GM06990 (cell line): ENCODE measurements at places on chromosomes 5 and 9.
A peak's percentile ranks its signal among the peaks of the same experiment; 100 is the strongest.

- no peak for DNase-seq
Measured at GRCh38 chr9:100474082-100474923, 1.4 kb downstream of the TMEFF1 start.

- DNase-seq, result no peak
Measured at GRCh38 chr5:140133514-140134167, 7.9 kb downstream of the IGIP start.

DNA sequence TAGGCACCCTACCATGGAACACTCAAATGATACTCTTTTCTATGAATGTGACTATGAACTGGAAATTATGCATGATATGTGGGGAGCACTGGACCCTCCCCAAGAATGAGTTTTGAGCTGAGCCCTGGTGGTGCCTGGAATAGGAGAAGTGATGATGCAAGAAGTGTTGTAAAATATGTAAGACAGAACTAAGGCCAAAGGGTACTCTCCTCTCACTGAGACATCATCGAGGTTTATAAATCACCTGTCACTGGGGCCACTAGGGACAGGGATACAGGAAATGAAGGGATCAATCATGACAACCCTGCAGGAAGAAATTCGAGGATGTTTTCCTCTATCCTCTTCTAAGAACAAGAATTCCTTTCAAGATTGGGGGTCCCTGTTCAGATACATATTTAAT, 45.4 kb downstream of the PCSK1 start:
- no peak for DNase-seq

DNA sequence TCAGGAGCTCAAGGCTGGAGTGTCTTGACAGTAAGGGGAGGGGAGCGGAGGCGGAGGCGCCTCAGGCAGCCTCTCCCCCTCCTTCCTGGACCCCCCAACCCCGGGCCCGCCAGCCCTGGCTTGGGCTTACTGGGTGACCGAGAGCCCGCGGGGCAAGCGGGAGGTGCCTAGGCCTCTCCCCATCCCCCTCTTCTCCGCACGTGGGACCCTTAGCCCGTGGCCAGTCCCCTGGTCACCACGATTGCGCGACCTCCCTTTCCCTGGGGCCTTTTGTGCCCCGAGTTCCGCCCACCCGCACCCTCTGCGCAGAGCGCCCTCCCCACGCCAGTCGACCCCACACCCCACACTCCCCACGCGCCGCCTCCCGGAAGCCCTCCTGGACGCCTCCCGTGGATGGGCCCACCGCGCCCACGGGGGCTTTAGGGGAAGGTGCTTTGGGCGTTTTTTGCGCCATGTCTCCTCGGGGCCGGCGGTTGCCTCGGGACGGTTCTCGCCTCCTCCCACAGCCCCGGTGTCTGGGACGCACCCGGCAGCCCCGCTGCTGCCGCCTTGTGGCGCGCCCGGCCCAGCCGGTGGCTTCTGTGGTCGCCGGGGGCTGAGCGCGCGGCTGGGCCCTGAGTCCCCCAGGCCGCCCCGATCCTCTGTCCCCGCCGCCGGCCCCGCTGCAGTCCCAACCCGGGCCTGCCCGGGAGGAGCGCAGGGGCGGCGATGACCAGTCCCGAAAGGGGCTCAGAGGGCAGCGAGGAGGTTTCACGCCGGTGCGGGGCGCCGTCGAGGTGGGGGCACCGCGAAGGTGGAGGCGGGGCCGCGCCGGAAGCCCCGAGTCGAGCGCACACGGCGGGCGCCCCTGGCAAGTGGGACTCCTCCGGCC, 3.2 kb downstream of the TOR4A start:
- DNase-seq, result no peak

GRCh38 chr5:127210042-127210441, 80.6 kb upstream of the MEGF10 start:
- no peak for DNase-seq

GRCh38 chr9:108476574-108476973, 379.2 kb downstream of the ACTL7B start:
- no peak for DNase-seq

DNA sequence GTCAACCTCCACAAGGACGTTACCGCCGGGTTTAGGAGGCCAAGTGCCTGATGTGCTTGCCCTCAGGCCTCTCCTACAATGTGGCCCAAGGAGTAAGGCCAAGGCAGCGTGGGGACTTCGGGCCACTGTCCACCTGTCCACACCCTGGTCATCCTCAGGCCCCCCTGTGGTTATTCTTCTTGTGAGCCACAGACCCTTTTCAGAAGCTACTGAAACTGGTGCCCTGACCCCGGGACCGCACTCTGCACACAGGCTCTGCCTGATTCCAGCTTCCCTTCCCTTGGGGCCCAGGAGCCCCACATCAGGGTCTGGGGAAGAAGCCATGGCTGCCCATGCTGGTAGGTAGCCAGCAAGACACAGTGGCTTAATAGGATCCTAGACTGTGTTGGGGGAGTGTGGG, 128.8 kb downstream of the OLFM1 start:
- no peak for DNase-seq

DNA sequence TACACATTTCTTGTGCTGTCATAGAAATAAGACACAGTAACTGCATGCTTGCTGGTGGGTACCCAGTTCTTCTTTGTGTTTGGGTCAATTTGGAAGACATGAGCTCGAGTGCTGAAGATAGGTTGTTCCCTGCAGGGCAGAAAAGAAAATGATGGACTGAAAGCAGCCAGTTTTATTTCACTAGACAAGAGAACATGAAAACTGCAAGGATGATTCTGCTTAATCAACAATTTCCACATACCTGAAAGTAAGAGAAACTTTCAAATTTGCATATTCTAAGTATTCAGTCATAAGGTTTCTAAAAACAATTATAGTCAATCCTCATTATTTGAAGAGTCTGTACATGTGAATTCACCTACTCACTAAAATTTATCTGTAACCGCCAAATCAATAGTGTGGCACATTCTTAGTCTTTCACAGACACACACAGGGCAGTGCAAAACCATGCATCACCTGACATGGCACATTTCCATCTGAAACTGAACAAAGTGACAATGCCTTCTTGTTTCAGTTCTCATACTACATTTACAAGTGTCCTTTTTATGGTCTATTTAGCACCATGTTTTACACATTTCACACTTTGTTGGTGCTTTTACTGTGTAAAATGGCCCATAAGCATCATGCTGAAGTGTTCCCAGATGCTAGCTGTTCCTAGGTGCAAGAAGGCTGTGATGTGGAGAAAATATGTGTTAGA, 56.9 kb downstream of the HOMER1 start:
- DNase-seq, result peak; percentile 28

GRCh38 chr9:94056442-94056974, 27.8 kb upstream of the PTPDC1 start:
- peak; percentile 37 for DNase-seq

GRCh38 chr5:168269937-168270330, 21.5 kb upstream of the WWC1 start:
- DNase-seq, result no peak

DNA sequence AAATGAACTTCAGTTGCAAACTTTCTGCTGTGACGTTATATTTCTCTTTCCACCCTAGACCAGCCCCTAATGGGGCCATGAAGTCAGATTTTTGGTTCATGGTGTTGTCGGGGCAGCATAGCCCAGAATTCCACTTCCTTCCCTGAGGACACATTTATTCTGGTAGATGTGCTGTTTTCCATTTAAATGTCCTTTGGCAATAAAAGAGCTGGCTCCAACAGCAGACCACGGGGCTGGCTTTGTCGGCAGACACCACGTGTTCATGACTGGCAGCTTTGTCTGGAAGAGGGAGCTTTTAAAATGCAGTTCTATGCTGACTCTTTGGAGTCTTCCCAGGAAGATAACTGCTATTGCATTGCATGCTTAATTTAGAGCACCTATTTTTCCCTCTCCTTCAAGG, 17.6 kb upstream of the LCP2 start:
- no peak for DNase-seq

GRCh38 chr5:5430136-5430535, 7.7 kb downstream of the ICE1 start:
- DNase-seq, result no peak

GRCh38 chr9:83765376-83765775, 52.2 kb downstream of the GKAP1 start:
- no peak for DNase-seq

GRCh38 chr5:59850766-59851165, 42.8 kb downstream of the PDE4D start:
- no peak for DNase-seq

DNA sequence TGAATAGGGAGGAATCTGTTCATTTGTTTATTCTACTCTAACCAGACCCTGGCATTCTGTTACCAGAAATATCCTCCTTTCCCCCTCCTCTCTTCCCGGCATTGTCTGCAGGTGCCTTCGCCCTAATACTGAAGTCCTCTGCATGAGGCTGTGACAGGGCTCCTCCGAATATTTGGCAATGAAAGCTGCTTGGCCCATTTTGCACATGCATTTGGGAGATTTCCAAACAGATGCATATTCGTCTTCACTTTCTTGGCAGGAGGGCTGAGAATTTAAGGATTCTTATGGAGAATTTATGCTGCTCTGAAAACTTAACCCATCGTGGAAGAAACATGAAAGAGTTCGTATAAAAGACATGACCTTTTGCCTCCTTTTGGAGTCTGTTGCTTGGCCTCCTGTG, 484.0 kb downstream of the ZNF608 start:
- no peak for DNase-seq

DNA sequence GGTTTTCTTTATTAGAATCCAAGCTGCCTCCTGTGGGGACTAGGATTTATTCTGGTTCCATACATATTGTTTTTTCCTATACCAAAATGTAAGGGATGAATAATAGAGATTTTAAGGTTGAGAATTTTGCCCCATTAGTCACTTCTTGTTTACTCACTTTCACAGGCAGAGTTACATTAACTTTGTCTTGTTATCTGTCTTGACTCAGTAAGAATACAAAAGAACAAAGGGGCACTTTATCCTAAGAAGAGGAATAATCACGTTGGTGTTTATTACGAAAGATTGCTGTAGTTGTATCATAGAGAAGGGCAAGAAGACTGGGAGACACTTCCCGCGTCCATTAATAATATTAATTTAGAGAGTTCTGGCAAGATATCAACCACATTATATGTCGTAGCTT, 599.7 kb upstream of the FTMT start:
- DNase-seq, result no peak

DNA sequence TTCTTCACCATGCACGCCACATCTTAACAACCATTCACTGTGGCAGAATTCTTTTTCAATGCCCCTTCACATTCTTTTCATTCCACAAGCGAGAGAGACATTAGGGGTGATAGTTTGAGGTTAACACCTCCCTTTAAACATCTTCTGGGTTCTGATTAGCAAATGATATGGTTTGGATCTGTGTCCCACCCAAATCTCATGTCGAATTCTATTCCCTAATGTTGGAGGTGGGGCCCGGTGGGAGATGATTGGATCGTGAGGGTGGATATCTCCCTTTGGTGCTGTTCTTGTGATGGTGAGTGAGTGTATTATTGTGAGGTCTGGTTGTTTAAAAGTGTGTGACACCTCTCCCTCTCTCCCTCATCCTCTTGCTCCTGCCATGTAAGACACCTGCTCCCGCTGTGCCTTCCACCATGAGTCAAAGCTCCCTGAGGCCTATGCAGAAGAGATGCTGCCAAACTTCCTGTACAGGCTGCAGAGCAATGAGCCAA, 46.1 kb upstream of the RAI14 start:
- DNase-seq, result no peak

- no peak for DNase-seq
Measured at GRCh38 chr5:138676556-138677193, 76.5 kb upstream of the CTNNA1 start.

DNA sequence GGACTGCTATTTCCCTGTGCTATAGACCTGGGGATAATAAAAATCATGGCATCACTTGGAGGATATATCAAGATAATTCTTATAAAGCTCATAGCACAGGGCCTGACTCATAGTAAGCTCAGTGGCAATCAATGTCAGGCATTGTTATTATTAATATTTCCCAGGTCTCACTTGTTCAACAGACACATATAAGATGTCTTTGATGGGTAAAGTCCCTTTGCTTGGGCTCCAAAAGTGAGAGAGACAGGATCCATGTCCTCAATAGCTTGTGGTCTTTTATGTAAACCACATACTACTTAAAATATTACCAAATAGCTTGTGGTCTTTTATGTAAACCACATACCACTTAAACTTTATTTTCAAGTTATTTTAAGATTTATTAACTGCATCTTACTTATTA, 11.2 kb downstream of the SH3RF2 start:
- DNase-seq, result no peak

- DNase-seq, result peak; percentile 15
Measured at GRCh38 chr9:89606624-89607311, 2.0 kb downstream of the GADD45G start.

DNA sequence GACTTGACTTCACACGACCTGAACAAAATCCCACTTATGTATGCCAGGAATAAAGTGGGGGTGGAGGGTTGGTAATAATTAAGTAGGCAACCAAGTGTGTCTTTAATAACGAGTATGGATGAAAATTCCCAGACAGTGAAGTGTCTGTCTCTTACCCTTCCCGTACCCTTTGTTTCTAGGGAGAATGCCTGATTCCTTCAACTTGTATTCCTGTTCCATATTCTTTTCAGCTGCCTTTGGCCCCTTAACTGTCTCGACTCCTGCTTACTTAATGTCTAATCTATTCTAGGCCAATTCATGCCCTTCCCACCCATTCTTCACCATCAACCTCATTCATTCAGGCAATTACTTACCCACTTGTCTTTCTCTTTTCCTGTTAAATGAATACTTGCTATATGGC, 380.5 kb downstream of the RAB3C start:
- DNase-seq, result no peak

GRCh38 chr5:104913841-104914281, 1351.3 kb upstream of the NUDT12 start:
- DNase-seq, result no peak

GRCh38 chr5:43609752-43610151, 6.8 kb downstream of the NNT start:
- no peak for DNase-seq

- DNase-seq, result no peak
Measured at GRCh38 chr5:149419859-149420544, 40.9 kb upstream of the IL17B start.

DNA sequence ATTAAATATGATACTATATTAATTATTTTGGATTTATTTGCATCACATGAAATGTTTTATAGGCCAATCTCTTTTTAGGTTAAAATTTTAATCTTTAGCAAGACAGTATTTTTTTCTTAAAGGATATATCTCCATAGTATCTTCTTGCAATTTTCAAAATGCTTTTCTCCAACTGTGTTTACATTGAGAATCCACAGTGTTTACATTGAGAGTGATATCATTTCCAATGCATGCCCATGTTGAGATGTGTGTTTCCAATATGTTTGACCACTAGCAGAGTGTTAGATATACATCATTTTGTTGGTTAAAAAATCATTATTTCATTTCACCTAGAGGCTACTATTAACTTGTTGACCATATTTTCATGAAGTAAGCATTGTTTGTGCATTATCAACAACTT, 17.3 kb downstream of the VCAN start:
- DNase-seq, result no peak

DNA sequence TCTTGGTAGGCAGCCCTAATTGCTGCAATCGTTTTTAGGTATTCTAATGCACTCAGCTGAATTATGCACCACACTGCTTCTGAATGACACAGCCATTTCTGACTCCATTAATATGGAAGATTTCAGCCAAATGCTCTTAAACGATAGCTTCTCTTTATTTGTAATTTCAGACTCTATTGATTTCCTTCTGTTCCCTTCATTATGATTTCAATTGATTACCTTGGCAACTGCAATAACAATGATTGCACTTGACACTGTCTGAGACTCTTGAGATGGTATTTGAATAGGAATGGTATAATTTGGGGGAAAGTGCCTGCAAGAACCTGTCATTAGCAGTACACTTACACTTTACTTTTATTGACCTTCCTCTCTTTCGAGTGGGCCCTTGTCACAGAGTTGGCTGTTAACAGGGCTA, 296.1 kb upstream of the DMAC1 start:
- no peak for DNase-seq
